ENCODE measurements at places on chromosomes 2 and 18.

- no peak for DNase-seq
Observed at GRCh38 chr2:141929331-141930252, 201.2 kb downstream of the LRP1B start.

- DNase-seq = no peak
Observed at GRCh38 chr2:231780123-231780908, 766 bp downstream of the PDE6D start.

GRCh38 chr2:238689871-238690389, 158.0 kb upstream of the TWIST2 start:
- DNase-seq = no peak

GRCh38 chr2:37625796-37626571, 45.5 kb downstream of the CDC42EP3 start:
- DNase-seq = peak; percentile 91

DNA sequence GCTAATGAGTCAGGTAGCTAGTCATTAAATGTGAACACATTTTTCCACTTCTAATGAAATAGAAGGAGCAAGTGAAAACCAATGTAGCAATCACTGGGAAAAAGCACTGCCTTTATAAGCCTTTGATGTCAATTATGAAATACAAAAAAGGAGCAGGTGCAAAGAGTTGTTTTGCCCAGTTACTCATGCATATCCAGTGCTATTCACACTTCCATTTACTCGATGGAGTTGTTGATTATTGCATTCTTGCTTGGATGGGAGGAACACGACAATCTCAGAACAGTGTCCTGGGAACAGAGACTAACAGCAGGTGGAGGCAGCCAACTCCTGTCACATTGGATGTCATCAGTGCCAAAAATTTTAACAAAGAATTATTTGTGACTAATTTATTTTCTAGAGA, 372.5 kb downstream of the CBLN2 start:
- no peak for DNase-seq

GRCh38 chr2:130154773-130155765, 10.2 kb upstream of the CCDC74B start:
- DNase-seq = no peak

DNA sequence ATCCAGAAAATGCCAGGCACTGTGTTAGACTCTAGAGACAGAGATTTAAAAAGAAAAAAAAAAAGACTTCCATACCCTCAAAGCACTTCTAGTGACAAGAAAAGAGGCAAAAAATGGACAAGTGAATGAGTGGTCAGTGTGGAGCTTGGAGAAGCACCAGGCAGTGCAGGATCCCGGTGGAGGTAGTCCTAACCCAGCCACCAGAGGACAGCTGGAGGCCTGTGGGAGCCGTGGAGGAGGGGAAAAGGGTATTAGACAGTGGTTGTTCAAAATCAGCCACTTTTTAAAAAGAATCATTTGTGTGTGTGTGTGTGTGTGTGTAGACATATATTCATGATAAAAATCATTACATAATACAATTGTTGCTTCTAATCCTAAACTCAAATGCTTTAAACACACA, 32.8 kb upstream of the EPAS1 start:
- no peak for DNase-seq

GRCh38 chr18:13159579-13159978, 59.0 kb upstream of the LDLRAD4 start:
- peak; percentile 80 for DNase-seq

- no peak for DNase-seq
Observed at GRCh38 chr18:25533218-25533617, 181.3 kb upstream of the ZNF521 start.

DNA sequence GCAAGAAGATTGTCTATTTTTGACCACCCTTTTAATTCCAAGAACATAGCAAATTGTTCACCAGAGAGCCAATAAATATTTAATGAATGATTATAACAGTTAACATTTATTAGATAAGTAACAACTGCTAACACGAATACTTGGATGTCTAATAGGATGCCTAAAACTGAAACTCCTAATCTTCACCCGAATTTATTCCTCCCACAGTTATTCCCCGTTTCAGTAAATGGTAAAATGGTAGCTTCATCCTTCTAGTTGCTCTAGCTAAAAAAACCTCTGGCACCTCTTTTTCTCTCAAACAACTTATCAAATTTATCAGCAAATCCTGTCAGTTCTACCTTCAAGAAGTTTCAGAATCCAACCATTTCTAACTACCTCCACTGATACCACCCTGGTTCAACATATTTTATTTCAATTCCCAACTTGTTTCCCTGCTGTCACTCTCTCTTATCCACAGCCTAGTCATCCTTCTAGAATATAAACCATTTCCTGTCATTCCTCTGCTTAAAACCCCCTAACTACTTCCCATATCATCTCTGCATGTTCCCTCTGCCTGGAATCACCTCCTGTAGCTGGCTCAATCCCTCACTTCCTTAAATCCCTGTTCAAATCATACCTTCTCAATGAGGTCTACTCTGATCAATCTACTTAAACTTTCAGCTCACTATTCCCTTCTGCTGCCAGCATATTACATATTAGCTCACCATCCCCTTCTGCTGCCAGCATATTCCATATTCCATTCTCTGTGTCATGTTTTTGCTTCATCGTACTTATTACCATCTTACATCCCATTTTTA, 93.8 kb downstream of the ROCK2 start:
- DNase-seq = no peak

- DNase-seq = no peak
Observed at GRCh38 chr2:32832821-32833220, 113.9 kb upstream of the LTBP1 start.

- DNase-seq = no peak
Observed at GRCh38 chr2:223054193-223054781, 2.3 kb downstream of the KCNE4 start.

DNA sequence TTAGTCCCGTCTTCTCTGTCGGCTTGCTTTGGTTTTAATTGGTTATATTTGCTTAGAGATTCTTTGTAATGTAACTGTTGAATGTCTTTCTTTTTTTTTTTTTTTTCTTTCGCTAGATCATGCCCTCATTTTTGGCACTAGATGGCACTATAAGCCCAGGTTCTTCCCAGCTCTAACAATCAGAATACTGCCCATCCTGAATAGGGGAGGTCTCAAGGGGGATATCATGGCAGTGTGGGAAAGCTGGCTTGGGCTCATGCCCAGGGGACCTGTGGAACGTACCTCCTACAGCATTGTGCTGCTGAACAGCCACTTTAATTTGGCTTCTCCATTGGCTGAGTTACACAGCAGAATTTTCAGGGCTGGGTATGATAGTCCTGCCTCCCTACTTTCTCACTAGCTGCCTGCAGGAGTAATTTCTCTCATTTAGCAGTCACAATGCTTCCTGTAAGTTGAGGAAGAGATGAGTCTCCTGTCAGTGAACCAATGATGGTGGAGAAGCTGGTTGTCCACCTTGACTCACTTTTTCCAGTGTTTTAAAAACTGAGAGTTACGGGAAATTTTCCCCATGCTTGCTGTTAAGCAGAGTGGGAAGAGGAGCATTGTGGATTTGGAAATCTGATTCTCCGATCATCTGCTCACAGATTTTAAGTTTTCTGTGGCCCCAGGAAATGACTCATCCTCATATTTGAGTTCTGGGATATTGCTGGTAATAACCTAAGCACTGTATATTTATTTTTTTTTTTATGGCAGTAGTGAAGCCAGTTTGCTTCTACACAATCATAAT, 47.2 kb downstream of the RAD51AP2 start:
- DNase-seq = peak; percentile 8

- DNase-seq = no peak
Observed at GRCh38 chr18:60875957-60876507, 457.2 kb upstream of the CDH20 start.

DNA sequence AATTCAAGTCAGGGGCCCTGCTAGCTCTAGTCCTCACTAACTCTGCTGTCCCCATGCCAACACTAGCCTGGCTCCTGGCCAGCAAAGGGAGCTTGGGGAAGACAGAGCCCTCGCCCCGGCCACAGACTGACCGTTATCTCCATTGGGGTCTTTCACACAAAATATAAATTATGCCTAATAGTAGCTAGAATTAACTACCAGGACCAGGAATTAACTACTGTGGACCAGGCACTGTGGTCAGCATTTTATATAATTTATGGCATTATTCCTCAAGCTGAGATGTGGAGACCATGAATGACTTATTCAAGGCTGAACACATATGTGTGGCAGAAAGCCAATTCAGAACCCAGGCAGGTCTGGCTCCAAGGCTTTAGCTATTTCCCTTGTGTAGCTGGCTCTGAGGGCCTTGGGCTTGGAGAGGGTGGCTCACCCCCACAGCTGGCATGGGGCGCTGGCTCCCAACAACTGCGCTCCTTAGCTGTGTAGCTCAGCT, 49.2 kb downstream of the CELF4 start:
- DNase-seq = no peak

DNA sequence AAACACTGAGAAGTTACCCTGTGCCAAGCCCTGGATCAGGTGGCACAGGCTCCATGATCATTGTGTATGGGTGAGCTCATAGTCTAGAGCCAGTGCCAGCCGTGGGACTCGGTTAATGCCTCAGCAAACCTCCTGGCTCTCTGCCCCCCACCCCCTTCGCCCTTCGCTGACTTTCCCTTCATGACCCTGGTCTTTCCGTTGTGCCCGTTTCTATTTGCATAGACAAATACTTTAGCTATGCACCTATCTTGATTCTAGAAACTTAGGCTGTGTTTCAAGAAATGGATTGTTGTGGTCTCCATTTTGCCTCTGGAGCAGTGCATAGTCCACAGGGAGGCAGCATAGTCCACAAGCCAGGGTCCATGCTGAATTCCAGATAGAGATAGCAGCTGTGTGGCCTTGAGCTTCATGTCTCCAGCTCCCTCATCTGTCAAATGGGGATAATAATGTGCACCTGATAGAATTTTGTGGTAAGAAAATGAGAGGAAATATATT, 44.8 kb upstream of the KDM3A start:
- no peak for DNase-seq

DNA sequence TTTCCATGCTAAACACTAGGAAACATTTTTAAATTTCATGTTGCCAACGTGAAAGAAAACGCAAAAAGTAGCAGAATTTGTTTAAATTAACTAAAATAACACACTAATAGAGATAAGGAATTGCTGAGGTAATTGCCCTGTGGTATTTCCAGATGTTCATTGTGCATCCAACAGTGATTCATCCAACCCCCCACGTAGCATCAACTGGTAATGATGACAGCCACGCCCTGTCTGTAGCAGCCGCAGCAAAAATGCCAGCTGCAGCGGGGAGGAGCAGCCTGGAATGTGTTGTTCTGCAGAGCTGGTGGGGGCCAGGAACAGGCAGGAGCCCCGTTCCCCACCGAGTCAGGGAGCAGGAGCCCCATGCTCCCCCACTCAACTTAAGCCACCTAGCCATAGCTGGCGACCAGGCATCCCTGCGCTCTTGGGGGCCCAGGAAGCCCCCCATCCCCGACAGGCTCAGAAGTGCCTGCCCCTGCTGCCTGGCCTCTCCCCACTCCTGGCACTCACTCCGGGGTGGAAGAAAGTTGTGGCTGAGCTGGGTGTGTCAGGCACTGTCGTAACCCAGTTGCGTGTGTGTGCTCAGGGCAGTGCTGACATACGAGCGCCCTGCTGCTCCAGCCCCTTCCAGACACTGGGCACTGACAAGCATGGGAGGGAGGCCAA, 695.1 kb upstream of the ACVR2A start:
- no peak for DNase-seq

- peak; percentile 68 for DNase-seq
Observed at GRCh38 chr2:178450524-178450773, 526 bp downstream of the PRKRA start.

DNA sequence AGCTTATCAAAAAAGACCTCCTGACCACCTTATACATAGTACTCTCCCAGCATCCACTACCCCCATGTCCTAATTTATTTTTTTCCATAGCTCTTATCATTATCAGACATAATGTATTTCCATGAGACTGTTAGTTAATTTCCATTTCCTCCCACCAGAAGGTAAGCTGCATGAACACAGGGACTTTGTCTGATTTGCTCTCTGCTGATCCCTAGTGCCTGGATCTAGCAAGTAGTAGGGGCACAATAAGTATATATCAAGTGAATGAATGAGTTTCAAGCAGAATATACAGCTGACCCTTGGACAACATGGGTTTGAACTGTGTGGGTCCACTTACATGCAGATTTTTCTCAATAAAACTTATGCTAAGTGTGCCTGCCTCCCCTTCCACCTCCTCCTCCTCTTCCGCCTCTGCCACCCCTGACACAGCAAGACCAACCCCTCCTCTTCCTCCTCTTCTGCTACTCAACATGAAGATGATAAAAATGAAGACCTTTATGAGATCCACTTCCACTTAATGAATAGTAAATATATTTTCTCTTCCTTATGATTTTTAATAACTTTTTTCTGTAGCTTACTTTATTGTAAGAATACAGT, 53.8 kb downstream of the CTAGE1 start:
- no peak for DNase-seq

GRCh38 chr2:213148572-213149261, 2.7 kb downstream of the IKZF2 start:
- DNase-seq = peak; percentile 68

GRCh38 chr2:148338541-148338940, 306.0 kb upstream of the EPC2 start:
- no peak for DNase-seq

DNA sequence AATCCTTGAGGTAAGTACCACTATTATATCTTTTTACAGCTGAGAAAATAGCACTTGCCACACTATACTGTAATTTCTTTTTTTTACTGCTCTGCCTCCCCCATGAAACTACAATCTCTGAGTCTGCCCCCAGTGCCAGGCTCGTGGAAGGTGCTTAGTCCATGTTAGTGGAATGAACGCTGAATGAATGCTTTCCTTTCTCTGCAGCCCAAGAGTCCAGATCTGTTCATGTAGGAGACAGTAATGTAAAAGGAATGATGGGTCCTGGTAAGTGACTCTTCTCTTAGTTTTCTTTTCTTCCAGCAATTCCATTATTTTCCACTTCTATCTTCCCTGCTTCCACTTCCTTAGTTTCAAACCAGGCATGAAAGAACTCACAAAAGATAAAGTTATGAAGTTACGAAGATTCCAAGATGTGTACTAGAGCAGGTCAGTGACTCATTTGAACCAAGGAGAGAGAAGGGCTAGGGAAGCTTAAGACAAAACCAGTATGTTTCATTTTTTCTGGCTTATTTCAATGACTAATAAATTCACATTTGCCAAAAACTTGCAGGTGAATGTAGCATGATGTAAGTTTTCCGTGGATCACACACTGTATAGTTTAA, 46.0 kb downstream of the ARHGEF33 start:
- DNase-seq = no peak

DNA sequence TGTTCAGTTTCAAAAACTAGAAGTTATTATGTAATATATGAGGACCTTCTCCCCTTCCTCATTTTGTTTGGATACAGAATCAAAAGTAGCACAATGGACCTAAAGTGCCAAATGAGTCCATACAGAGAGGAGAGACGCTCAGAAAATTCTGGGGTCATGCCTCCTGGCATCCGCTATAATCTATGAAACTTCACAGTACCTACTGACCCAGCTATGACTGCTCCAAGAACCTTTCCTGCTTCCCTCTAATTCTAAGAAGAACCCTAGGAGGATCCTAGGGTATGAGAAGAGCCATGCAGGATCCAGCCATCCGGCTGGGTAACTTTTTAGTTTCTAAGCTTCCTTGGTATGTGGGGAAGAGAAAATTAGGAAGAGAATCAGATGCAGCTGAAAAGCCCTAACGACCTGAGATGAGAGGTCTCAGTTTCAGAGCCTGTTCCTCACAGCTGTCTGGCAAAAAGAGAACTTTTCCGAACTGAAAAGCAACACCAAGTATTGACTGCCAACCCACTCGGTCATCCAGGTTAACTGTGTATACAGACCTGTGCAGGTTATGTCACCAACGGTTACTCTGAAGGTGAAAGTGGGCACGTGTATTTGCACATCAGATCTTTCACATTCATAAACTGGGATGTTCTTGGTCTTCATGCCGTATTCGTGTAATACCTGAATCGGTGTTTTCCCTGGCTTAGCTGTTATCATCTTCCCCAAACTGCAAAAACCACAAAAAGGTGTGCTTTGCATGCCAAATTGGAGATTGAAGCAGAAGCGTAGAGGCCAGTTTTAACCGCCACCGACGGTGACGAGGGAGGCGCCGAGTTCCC, 1.1 kb downstream of the PRKRA start:
- no peak for DNase-seq

All from Jurkat, Clone E6-1 (cell line).